Lung (tissue), 17 donors: ENCODE measurements at places on chromosomes 6 and 20. TPM values are rescaled to one million over a fixed set of nuclear protein-coding genes. Genes with fewer than 3 reads are reported as not detected.

- H3K27me3 ChIP-seq = no peaks in the 10 kb centered on the region
- H3K4me1 ChIP-seq = peaks cover 14% of the 10 kb centered on the region
- H3K27ac ChIP-seq = no peak overlapping the region
- H3K4me3 ChIP-seq = no peak overlapping the region
- peak; percentile 53 for DNase-seq
Measured at GRCh38 chr6:43938178-43939105, 168.4 kb downstream of the VEGFA start.

GRCh38 chr6:42250274-42250931, 32.7 kb upstream of the MRPS10 start:
- DNase-seq = no peak
- H3K27me3 ChIP-seq = no peaks in the 10 kb centered on the region
- no peak overlapping the region for H3K4me3 ChIP-seq
- H3K4me1 ChIP-seq = peaks cover 9% of the 10 kb centered on the region
- H3K36me3 ChIP-seq = peaks cover 23% of the 10 kb centered on the region
- H3K27ac ChIP-seq = no peak overlapping the region

DNA sequence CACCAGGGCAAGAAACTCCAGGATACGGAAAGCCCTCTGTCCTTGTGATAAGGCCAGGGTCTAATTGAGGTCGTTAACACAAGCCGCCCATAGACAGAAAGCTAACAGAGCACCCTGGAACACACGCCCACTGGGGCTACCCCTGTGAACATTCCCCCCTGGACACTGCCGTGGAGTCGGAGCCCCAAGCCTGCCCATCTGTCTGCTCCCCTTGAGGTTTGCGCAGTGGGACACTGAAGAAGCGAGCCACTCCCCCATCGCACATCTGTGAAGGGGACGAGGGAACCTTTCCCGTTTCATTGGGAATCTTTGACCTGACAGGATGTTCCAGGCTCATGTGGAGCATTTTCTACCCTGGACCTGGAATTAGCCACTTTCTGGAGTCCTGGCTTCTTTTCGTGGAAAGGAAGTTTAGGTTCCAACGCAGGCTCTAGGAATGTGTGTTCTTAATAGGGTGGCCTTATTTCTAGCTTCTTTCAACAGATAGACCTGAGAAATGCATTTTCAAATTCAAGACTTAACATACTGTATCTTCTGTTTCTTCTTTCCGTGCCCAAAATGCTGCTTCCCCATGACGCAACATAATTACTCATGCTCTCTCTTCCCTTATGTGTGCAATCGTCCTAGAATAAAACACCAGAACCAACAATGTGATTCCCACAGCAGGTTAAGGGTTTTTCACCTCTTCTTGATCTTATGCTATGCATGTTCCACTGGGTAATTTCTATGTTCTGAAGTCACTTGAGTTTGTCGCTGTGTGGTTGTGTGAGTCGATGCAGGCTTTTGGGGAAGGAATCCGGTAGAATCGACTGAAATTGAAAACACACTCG, 161.1 kb downstream of the ERMARD start:
- DNase-seq = no peak
- peaks cover 4% of the 10 kb centered on the region for H3K27me3 ChIP-seq
- H3K27ac ChIP-seq = no peak overlapping the region
- H3K4me1 ChIP-seq = no peaks in the 10 kb centered on the region
- H3K4me3 ChIP-seq = no peak overlapping the region

DNA sequence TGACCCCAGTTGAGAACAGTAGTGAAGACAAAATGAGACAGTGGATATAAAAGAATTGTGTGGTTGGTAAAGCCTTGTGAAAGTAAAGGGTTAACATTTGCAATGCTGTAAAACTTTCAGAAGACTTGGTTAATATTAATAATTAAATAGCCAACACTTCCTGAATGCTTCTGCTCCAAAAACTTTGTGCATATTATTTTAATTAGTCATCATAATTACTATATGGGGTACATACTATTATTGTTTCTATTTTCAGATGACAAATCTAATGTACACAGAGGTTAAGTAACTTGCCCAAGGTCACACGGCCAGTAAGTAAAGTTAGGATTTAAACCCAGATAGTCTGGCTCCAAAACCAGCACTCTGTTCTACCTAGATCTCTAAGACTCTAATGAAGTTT, 291.3 kb downstream of the OGFRL1 start:
- H3K27ac ChIP-seq = no peak overlapping the region
- H3K4me3 ChIP-seq = no peak overlapping the region
- no peaks in the 10 kb centered on the region for H3K36me3 ChIP-seq
- H3K27me3 ChIP-seq = no peaks in the 10 kb centered on the region
- DNase-seq = no peak

DNA sequence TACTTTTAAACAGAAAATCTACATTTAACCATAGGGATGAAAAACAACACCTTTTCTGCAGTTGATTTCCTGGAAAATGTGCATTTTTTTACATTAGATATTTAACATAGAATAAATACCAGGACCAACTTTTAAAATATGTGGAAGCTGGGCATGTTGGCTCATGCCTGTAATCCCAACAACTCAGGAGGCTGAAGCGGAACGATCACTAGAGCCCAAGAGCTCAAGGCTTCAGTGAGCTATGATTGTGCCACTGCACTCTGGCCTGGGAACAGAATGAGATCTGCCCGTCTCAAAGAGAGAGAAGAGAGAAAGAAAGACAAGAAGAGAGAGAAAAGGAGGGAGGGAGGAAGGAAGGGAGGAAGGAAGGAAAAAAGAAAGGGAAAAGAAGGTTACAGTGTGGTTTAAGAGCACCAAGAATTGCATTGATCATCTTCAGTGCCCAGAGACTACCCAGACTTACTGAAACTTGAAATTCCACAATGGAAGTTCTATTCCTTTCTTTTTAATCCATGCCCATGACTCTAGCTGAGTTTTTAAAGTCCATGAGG, 189.4 kb upstream of the ARID1B start:
- no peak overlapping the region for H3K27ac ChIP-seq
- H3K4me1 ChIP-seq = peaks cover 5% of the 10 kb centered on the region

DNA sequence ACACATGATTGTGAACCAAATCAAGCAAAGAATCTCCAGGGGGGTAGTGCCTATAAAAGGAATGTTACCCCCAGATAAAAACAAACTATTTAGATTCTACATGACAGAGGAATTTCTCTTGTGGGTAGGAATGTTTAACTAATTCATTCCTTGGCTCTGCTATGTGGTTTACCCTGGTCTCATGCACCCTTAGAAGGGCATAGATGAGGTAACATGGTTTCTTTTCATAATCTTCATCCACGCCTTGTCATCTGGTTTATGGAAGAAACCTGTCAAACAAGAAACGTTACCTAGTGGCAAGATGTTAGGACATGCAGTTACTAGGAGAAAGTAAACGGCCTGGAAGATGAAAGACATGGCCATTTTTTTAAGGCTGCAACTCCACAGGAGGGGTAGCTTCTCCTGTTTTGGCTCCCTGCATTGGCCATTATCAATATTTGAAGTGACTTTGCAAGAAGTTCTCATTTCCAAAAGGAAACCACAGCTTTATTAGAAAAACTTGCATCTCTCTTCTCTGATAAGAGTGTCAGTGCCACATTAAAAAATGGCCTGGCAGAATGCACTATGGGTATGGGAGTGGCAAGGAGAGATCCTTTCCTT, 45.5 kb downstream of the STX11 start:
- no peaks in the 10 kb centered on the region for H3K27me3 ChIP-seq
- H3K27ac ChIP-seq = no peak overlapping the region
- H3K36me3 ChIP-seq = no peaks in the 10 kb centered on the region
- no peak overlapping the region for H3K4me3 ChIP-seq
- H3K4me1 ChIP-seq = no peaks in the 10 kb centered on the region

DNA sequence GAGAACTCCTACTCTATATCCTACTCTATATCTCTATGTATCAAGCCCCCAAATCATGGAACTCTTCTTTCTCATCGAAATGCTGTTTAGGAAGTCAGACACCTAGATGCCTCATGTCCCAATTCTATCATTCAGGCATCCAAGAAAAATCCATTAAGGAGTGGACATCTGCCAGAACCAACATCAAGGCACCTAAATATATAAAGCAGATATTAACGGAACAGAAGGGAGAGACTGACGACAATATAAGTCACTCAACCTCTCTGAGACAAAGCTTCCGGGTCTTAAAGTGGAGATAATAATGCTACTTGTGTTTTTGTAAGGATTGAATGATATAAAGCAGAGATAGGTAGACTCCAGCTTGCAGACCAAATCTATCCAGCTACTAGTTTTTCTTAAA, 241.5 kb downstream of the NFATC2 start:
- no peaks in the 10 kb centered on the region for H3K4me1 ChIP-seq
- no peak overlapping the region for H3K4me3 ChIP-seq
- no peak overlapping the region for H3K27ac ChIP-seq

DNA sequence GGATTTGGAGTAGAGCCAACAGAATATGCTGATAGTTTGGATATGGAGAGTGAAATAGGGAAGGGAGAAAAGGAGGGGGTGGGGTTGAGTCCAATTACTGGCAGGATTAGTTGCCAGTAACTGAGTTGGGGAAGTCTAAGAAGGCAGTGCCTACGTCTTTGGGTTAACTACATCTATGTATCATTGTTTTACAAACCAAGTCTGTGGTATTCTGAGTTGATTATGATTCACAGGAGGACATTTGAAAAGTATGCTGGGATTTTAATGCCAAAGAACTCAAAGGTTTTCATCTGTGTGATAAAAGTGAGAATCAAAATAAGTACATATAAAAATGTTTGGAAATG, 14.7 kb downstream of the DSE start:
- peaks cover 3% of the 10 kb centered on the region for H3K4me1 ChIP-seq
- H3K27me3 ChIP-seq = no peaks in the 10 kb centered on the region
- H3K36me3 ChIP-seq = no peaks in the 10 kb centered on the region
- H3K4me3 ChIP-seq = no peak overlapping the region

- H3K27me3 ChIP-seq = no peaks in the 10 kb centered on the region
- no peaks in the 10 kb centered on the region for H3K36me3 ChIP-seq
Measured at GRCh38 chr6:156969233-156969632, 192.1 kb downstream of the ARID1B start.

DNA sequence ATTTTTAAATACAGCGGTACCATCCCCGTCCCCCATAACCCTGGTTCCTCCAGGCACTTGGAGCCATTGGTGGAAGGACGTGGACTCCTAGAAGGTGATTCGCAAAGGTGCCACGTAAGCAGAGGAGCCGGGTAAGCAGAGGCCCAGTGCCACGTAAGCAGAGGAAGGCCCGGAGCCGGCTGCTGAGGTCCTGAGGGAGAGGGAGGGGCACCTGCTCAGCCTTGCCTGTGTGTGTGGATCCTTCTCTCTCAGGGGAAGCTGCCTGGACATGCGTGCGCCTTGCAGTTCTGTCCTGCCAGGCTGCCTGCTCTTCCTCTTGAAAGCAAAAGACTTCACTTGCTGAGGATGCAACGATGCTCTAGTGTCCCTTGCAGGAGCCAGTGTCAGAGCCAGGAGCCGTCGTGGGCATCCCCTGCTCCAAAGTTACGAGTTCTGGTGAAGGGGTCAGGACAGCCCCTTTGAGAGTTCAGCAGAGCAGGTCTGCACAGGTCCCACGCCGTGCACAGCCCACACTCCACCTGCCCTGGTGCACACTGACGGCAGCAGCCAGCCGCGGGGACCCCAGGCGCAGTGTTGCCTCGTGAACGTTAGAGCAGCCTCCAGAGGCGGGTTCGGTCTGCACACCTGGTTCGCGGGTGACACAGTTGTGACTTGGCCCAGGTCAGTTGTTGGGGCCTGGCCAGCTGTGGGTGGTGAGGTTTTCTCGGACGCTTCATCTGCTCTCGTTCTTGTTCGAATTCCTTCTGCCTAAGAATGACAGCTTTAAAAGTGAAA, 1.9 kb upstream of the NKAIN4 start:
- no peak overlapping the region for H3K4me3 ChIP-seq
- H3K4me1 ChIP-seq = peaks cover 59% of the 10 kb centered on the region
- H3K36me3 ChIP-seq = no peaks in the 10 kb centered on the region
- no peak for DNase-seq

DNA sequence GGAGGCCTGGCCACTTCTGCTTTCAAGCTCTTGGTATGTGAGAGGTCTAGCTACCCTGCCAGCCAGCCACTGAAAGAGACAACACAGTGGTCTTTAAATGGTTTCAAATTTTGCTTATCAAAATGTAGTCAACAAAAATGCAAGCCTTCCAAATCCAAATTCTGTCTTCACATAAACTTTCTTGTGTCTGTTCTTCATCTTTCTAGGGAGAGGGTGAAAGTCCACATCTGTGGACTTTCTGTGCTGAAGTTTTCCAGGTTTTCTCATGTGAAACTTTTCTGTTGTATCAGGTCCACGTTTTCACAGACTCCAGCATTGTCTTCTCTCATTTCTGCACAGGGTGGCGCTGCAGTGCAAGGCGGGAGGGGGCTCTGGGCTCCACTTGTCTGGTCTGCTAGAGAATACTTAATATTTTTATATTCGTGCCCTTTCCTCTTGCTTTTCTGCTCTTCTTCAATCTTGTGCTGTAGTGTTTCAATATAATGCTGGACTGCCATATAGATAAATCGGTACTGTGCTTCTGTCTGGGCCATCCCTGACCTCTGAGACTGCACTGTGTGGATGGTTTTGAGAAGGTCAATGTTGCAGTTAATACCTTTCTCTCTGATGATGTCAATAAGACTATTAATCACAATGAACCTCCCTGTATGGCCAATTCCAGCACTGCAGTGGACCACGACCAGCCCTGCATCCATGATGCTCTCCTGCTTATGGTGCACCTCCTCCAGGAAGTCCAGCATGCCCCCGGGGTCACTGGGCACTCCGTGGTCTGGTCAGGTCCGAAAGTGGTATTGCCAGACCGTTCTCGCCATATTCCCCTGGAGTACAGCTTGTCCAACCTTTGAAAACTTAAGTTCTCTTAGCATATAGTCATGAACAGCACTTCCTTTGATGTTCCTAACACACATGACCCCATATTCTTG, 161.6 kb upstream of the TNFAIP3 start:
- peak; percentile 71 for DNase-seq
- no peaks in the 10 kb centered on the region for H3K36me3 ChIP-seq
- H3K4me3 ChIP-seq = no peak overlapping the region
- H3K27me3 ChIP-seq = no peaks in the 10 kb centered on the region

- DNase-seq = no peak
- no peaks in the 10 kb centered on the region for H3K27me3 ChIP-seq
- H3K36me3 ChIP-seq = no peaks in the 10 kb centered on the region
- no peak overlapping the region for H3K4me3 ChIP-seq
- no peaks in the 10 kb centered on the region for H3K4me1 ChIP-seq
Measured at GRCh38 chr6:45310118-45310788, 17.9 kb upstream of the RUNX2 start.

DNA sequence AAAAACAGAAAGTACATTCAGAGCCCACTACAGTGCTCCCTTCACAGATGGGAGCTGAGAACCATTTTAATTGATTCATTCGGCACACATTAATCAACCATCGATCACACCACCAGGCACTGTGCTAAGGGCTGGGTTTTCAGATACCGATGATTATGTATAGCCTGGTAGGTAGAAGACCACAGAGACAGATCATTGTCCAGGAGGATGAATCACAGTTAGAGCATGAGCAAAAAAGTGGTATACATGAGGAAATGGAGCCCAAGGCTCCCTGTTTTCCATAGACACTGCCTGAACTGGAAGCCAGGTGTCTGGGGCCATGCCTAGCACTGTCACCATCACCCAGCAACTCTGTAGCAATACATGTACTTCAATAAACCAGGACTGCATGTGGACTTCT, 9.0 kb upstream of the PRDM1 start:
- H3K4me3 ChIP-seq = no peak overlapping the region
- H3K36me3 ChIP-seq = no peaks in the 10 kb centered on the region
- no peak for DNase-seq
- no peak overlapping the region for H3K27ac ChIP-seq
- no peaks in the 10 kb centered on the region for H3K4me1 ChIP-seq
- no peaks in the 10 kb centered on the region for H3K27me3 ChIP-seq

Gene GSTA3
- total RNA-seq = 5.8 TPM

Gene FGD2
- 76.7 TPM for total RNA-seq

Gene TPBG
- total RNA-seq = 14.4 TPM

Gene SNAI1
- total RNA-seq = 0.74 TPM

Gene CST2
- total RNA-seq = not detected
